ENCODE measurements at places on chromosomes 11 and 22.

GRCh38 chr11:18633256-18634139, 644 bp downstream of the SPTY2D1 start:
- no peak for DNase-seq

DNA sequence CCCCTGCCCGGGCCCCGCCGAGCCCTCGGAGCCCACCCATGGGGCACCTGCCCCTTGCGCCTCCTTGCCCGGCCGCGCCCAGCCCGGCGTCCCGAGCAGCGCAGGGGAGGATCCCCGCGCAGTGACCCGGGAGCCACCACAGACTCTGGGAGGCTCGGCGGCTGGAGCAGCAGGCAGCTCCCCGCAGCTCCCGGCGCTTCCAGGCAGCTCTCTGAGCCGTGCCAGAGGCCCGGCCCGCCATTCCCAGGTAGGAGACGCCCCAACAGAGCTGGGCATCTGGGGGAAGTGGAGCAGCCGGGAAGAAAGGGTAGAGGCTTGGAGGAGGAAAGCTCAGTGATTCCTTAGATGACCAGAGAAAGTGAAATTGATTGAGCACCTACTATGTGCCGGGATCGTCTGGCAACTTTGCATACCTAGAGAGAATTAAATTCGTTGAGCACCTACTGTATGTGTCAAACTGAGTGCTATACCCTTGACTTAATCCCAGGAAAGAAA, 670 bp downstream of the RASD2 start:
- DNase-seq = no peak

GRCh38 chr22:26830837-26831236, 173.4 kb downstream of the MIAT start:
- DNase-seq = no peak

GRCh38 chr22:45179276-45180049, 15.7 kb downstream of the NUP50 start:
- DNase-seq = no peak

GRCh38 chr22:29951791-29952413, 68.9 kb downstream of the MTMR3 start:
- peak; percentile 33 for DNase-seq

DNA sequence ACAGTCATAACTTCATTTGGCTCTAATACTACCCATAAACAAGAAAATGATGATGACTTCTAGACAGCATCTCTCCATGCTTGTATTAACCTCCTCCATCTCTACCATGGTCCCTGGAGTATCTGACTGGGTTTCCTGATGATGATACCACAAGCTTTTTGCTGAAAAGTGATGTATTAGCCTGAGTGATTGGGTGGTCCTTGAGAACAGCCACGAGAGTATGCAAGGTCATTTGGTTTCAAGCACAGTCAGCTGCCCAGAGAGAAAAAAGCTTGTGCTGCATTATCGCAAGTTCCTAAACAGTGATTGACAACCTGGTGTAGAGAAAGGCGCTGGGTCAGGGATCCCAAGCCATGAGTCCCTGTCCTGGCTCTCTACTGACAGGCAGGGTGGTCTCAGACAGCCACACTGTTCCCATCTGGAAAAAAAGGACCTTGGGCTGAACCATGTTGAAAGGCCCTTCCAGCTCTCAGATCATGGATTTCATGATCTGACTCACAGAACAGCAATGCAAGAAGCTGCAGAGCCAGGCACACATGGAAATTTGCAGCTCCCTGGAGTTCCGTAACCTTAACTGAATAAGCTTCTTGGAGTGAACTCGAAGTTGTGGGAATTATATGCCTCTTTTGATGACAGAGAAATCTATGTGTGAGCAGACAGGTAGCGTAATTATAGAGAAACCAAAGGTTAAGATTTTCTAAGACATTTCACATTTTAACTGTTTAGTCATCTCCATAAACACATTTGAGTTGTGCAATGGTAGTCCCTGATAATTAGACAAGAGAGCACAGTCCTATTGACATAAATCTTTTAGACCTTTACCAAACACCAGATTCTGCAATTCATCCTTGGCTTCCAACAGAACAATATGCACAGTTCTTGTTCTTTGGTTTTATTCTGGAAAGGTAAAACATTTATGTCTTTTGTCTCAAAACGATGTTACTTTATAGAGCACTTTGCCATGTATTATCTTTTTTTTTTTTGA, 54.1 kb upstream of the UBASH3B start:
- peak; percentile 42 for DNase-seq

GRCh38 chr11:26333906-26334305, 2.0 kb downstream of the ANO3 start:
- DNase-seq = peak; percentile 67

- DNase-seq = no peak
Observed at GRCh38 chr11:19196432-19196831, 5.4 kb downstream of the CSRP3 start.

- peak; percentile 75 for DNase-seq
Observed at GRCh38 chr11:102749101-102749722, 24.5 kb upstream of the MMP8 start.

DNA sequence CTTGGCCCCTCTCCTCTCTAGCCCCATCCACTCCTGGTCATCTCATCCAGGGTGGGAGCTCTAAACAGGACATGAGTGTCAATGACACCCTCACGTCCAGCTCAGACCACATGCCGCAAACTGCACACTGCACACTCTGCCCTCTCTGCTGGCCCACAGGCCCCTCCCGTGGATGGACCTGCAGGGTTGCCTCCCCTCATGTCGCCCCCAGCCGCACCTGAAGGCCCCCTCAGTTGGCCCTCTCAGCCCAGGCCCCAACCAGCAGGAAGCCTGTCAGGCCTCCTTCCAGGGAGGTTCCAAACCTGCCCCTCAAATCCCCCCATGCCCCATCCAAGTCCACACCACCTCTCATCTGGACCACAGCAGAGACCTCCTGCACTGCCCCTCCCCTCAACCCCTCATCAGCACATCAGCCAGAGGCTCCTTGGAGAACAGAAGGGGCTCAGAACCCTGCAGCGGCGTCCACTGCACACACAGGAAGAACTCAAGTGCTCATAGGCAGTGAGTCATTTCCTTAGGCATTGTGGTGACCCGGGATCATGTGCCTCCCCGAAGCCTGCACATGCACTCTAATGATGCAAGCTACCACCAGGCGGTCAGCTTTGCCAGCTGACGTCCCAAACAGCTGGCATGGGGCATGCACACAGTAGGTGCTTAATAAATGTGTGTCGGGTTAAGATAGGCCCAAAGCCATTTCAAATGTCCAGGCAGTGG, 12.9 kb upstream of the CDKN1C start:
- DNase-seq = peak; percentile 83

- no peak for DNase-seq
Observed at GRCh38 chr11:123076484-123076883, 14.5 kb upstream of the HSPA8 start.

DNA sequence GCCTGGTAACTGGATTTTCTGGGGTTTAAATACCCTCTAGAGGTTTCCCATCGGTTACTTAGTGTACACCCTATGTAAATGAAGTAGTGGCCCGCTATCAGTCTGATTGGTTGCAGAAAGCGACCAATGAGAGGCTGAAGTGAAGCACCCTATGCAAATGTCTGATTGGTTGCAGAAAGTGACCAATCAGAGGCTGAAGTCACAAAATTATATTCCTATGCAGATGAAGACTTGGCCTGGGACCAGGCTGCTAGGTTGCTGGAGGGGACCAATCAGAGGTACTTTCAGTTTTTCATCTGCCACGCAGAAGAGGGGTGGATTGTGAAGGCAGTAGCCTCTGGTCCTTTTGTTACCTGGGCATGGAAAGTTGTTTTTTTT, 134.8 kb downstream of the TBC1D22A start:
- no peak for DNase-seq
